ENCODE measurements at places on chromosomes 1 and 21.

DNA sequence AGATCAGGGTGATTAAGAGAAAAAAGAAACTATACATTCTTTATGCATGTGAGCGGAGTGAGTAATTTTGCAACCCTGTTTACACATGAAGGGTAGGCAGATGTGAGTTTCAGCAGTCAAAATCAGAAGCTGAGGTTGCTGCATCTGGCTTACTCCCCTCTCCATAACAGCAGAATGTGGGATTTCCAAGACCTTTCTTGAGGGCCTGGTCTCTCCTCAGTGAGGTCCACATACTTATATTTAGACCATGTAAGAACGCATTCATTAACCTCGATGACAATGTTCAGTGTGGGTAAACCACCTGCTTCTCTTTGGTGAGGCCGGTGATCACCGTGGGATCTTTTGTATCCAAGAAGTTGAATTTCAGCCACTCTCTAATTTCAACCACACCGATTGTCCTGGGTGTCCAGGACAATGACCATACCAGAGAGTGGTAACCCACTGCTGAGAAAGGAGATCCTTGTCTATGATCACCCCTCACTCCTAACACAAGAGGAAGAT lies 18.7 kb upstream of the RAP1A start:
- DNase-seq = no peak

GRCh38 chr1:173009597-173009996 lies 41.1 kb downstream of the TNFSF18 start:
- no peak for DNase-seq

- DNase-seq = no peak
These were observed 19.7 kb downstream of the SLC5A9 start for GRCh38 chr1:48242141-48242736.

GRCh38 chr1:182841368-182841988 lies 2.3 kb downstream of the DHX9 start:
- DNase-seq = no peak

DNA sequence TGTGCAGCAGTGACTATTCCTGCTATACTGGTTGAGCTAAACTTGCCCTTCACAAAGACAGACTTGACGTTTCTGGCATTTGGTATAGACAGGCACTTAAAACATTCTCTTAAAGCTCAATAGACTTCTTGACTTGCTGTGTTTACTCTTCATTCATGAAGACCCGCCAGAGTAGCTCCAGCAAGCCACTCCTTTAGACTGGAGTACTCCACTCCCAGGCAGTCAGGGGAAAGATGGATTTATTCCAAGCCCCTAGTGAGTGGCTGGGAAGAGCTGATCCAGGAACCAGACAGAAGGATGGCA lies 70.7 kb downstream of the EVA1C start:
- DNase-seq = no peak

- DNase-seq = no peak
These were observed 16.3 kb downstream of the PDZK1 start for GRCh38 chr1:145690587-145691558.

DNA sequence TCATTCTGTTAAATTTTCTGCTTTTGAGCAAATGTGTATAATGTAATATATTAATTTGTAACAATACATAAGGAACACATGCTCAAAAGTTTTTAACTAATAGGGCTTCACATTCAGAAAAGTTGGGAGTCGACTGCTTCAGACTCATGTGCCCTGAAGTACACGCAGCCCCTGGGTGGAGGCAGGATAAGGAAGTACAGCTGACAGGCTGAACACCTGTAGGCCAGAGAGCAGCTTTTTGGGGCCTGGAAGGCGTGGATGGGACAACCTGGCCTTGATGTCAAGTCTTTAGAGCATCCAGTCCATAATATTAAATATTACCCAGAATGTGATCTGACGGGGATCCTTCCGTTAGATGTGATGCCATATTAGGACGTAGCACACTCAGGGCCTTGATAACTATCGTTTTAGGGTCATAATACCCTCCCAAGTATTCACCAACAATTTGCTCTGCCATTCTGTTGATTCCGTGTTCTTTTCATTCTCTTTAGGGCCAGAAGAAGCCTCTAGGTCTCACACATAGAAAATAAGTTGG lies 485.2 kb downstream of the SIPA1L2 start:
- DNase-seq = no peak

GRCh38 chr1:219405531-219406331 lies 207.2 kb downstream of the ZC3H11B start:
- DNase-seq = no peak

GRCh38 chr1:1911350-1912041 lies 3.6 kb upstream of the CALML6 start:
- no peak for DNase-seq

GRCh38 chr1:109784551-109785252 lies 21.0 kb upstream of the EPS8L3 start:
- DNase-seq = no peak

All from stimulated activated CD8-positive, alpha-beta memory T cell treated with anti-CD3 and anti-CD28 coated beads, Interleukin-4, amount 100 ng/mL, for 24 hours (primary cell).